ENCODE measurements at places on chromosomes 13 and 19.

GRCh38 chr19:10885201-10886169, 14.1 kb downstream of the CARM1 start:
- no peak for DNase-seq

DNA sequence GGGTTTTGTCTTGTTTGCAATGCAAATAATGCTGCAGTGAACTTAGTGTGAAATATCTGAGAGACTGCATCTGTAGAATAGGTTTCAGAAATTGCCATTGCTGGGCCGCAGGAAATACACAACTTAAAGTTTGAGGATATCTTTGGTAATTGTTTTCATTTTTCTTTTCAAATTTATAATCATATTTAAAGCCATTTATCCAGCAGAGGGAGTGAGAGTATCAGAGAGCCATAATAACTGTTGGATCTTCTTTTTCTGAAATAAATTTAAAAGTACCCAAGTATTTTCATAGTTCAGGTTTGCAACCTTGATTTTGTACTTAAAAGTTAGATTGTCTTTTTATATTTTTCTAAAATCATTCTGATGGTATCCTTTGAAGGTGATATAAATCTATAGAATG, 99.4 kb downstream of the ZMYM2 start:
- DNase-seq = no peak

DNA sequence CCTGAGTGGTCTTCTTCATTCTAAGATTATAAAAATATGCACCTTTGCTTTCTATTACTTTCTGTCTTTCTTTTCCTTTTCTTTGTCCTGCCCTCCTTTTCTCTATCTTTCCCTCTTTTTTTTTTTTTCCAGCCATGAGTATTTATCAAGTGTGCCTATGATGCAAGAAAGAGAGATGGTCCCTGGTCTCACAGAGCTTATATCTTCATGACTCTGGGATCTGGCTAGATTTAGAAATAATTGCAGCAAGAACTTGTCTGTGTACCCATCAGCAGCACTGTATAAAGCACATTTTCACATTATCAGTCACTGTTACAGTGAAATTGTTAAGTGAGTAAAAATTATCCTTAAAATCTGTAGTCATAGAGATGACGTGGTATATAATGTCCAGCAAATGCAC, 31.6 kb upstream of the GAS6 start:
- no peak for DNase-seq

GRCh38 chr13:27171244-27171826, at the start of gene USP12:
Gene USP12, minus strand, starts transcription at chr13:27171811. Its CDS starts 172 bp downstream, at chr13:27171639.
- no peak for DNase-seq

- DNase-seq = no peak
Observed at GRCh38 chr19:54429545-54430227, 14.4 kb downstream of the TTYH1 start.

- DNase-seq = no peak
Observed at GRCh38 chr19:13611596-13611995, 105.3 kb upstream of the CACNA1A start.

- no peak for DNase-seq
Observed at GRCh38 chr13:100069278-100069677, 19.6 kb upstream of the PCCA start.

DNA sequence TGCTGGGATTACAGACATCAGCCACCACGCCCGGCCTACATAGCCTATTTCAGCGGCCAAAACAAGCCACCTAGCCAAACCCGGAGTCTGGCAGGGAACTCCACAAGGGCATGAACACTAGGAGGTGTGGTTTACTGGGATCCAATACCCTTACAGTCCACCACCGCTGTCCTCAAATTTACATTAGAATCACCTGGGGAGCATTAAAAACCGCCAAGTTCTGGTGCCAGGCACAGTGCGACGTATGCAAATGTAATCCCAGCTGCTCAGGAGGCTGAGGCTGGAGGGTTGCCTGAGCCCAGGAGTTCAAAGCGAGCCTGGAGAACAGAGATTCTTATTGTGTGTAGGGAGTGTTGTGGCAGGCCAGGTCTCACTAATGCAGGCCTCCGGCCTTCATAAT, 4.2 kb upstream of the AP1M1 start:
- DNase-seq = no peak

Measured in iPS DF 6.9 (cell line).